ENCODE measurements at places on chromosomes 7 and 10. TPM values are rescaled to one million over a fixed set of nuclear protein-coding genes. Genes with fewer than 3 reads are reported as not detected.

UPK3B gene
- total RNA-seq: 0.41 TPM

CALHM1 gene
- total RNA-seq: not detected

LRMDA gene
- total RNA-seq: 0.06 TPM

- H3K4me3 ChIP-seq: no peak overlapping the region
- DNase-seq: no peak
- peaks cover 8% of the 10 kb centered on the region for H3K27me3 ChIP-seq
- H3K36me3 ChIP-seq: no peaks in the 10 kb centered on the region
- no peak overlapping the region for H3K27ac ChIP-seq
These were observed 129.0 kb downstream of the ABCA13 start for GRCh38 chr7:48300301-48300700.

- no peaks in the 10 kb centered on the region for H3K36me3 ChIP-seq
- H3K27ac ChIP-seq: no peak overlapping the region
- no peaks in the 10 kb centered on the region for H3K4me1 ChIP-seq
- H3K4me3 ChIP-seq: no peak overlapping the region
- no peak for DNase-seq
- peaks cover 3% of the 10 kb centered on the region for H3K27me3 ChIP-seq
These were observed 18.0 kb upstream of the MKRN1 start for GRCh38 chr7:140497241-140497769.

GRCh38 chr7:45610660-45611299 is 36.6 kb downstream of the ADCY1 start:
- H3K4me1 ChIP-seq: no peaks in the 10 kb centered on the region
- no peaks in the 10 kb centered on the region for H3K36me3 ChIP-seq
- H3K27ac ChIP-seq: no peak overlapping the region

- peaks cover 11% of the 10 kb centered on the region for H3K36me3 ChIP-seq
- H3K27me3 ChIP-seq: peaks cover 5% of the 10 kb centered on the region
- peaks cover 22% of the 10 kb centered on the region for H3K4me1 ChIP-seq
- H3K4me3 ChIP-seq: no peak overlapping the region
- DNase-seq: no peak
These were observed 10.3 kb upstream of the RASSF4 start for GRCh38 chr10:44949127-44949802.

- H3K4me3 ChIP-seq: no peak overlapping the region
- H3K27ac ChIP-seq: no peak overlapping the region
- no peak for DNase-seq
- H3K4me1 ChIP-seq: peaks cover 45% of the 10 kb centered on the region
- H3K27me3 ChIP-seq: 0 out of 2 replicates have a peak, but pooled peaks cover 5% of the 10 kb centered on the region
These were observed 5.2 kb upstream of the XPNPEP1 start for GRCh38 chr10:109928475-109928891.

DNA sequence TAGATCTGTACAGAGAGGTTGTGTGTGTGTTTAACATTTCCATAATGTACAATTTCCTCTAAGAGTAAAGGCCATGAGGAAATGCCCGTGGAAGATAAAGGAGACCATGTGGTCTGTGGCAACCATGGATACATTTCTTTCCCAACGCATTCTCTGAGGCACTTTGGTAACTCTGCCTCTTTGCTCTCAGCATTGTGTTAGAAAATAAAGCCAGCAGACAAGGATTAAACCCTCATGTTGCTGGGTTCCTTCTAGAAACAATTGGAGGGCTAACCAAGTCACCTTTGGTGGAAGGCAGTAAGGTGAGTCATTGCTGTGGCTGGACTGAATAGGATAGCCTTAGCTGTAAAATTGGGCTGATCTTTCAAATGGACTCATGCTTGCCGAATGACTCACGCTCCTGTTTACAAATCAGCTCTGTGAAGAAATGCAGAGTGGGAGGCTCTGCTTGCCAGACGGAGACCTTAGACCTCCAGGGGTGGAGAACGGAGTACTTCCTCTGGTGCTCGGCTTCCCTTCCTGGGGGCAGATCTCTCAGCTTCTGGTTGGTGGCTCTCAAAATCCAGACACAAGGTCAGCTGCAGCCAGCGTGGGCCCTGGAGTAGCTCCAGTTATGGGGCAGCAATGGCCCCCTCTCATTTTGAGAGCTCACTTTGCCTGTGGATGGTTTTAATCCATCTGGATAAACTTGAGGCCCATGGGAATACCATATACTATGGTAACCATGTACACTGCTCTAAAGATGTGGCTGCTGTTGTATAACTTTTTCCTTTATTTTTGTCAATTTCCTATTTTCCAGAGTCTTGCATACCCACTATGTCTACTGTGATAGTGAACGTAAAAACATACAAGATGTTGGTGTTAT is 137.3 kb downstream of the TCF7L2 start:
- H3K27ac ChIP-seq: peak overlapping the region; percentile 93
- peaks cover 23% of the 10 kb centered on the region for H3K36me3 ChIP-seq
- DNase-seq: peak; percentile 98
- peaks cover 54% of the 10 kb centered on the region for H3K4me1 ChIP-seq
- H3K27me3 ChIP-seq: peaks cover 7% of the 10 kb centered on the region

- H3K27ac ChIP-seq: no peak overlapping the region
- H3K36me3 ChIP-seq: no peaks in the 10 kb centered on the region
- H3K27me3 ChIP-seq: peaks cover 3% of the 10 kb centered on the region
- DNase-seq: no peak
- peaks cover 12% of the 10 kb centered on the region for H3K4me1 ChIP-seq
These were observed 30.7 kb downstream of the MAP3K8 start for GRCh38 chr10:30464675-30465074.

Data from HFFc6 (cell line).